ENCODE measurements at places on chromosomes 12 and 14.

DNA sequence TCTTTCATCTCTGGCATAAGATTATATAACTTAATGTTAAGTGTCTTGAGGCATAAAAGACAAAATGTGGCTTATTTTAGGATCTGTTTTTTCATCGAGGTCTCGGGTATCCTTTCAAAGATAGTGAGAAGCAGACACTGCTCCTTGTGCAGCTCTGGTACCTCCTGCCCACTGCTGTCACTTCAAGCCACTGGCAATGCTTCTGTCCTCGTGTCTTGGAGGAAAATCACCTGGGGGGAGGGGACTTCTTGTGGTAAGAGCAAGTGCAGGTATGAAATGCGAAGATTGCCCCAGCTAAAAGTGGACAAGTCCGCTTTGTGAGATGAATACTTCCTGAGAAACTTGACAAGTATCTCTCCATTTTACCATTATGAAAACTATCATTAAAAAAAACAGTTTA is 37.8 kb upstream of the DYNC1H1 start:
- H3K4me3 ChIP-seq = no peak overlapping the region
- peaks cover 3% of the 10 kb centered on the region for H3K36me3 ChIP-seq
- no peak overlapping the region for H3K27ac ChIP-seq
- H3K4me1 ChIP-seq = no peaks in the 10 kb centered on the region
- H3K27me3 ChIP-seq = no peaks in the 10 kb centered on the region
- DNase-seq = no peak

GRCh38 chr14:104573930-104574329 is 5.6 kb upstream of the C14orf180 start:
- H3K27ac ChIP-seq = no peak overlapping the region
- no peak for DNase-seq
- H3K4me1 ChIP-seq = no peaks in the 10 kb centered on the region

- H3K27me3 ChIP-seq = no peaks in the 10 kb centered on the region
- no peaks in the 10 kb centered on the region for H3K36me3 ChIP-seq
- no peak overlapping the region for H3K4me3 ChIP-seq
- no peak overlapping the region for H3K27ac ChIP-seq
- DNase-seq = no peak
These were observed 44.9 kb downstream of the SYNE2 start for GRCh38 chr14:63897721-63898163.

DNA sequence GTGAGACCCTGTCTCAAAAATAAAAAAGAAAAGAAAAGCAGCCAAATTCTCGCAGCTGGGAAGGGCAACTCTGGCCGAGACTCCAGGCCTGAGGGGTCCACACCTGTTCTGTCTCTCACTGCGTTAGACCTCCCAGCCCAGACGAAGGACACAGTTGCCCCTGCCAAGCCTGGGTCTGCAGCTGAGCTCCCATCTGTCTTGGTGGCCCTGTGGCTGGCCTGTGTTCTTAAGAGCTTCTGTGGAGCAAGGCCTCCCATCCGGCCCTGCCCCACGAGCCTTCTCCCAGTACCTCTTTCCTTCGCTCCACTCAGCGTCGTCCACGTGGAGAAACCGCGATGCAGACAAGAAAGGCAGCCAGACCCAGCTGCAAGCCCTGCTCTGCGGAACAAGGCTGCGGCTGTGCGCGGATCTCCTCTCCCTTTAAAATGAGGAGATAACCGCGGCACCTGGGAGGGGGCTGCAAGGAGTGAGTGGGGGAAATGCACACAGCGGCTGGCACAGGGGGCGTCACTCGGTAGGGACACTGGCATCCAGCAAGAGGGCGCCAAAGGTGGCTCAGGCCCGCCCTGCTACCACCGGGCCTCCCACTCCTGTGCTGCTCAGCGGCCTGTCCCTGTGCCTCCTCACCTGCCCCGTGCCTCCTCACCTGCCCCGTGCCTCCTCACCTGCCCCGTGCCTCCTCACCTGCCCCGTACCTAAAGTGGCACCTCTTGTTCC is 42.4 kb downstream of the LRRC74A start:
- peaks cover 21% of the 10 kb centered on the region for H3K4me1 ChIP-seq
- DNase-seq = no peak
- H3K27ac ChIP-seq = no peak overlapping the region
- H3K36me3 ChIP-seq = no peaks in the 10 kb centered on the region

- no peak overlapping the region for H3K4me3 ChIP-seq
- no peak for DNase-seq
- H3K36me3 ChIP-seq = no peaks in the 10 kb centered on the region
- no peaks in the 10 kb centered on the region for H3K27me3 ChIP-seq
These were observed 67.0 kb downstream of the SYT1 start for GRCh38 chr12:78931466-78931990.

GRCh38 chr12:54053751-54054741 is at the start of gene HOXC4:
HOXC4 (plus strand) TSS chr12:54053835; CDS start chr12:54053923, 88 bp downstream.
- DNase-seq = peak; percentile 36
- peaks cover 42% of the 10 kb centered on the region for H3K4me1 ChIP-seq
- no peaks in the 10 kb centered on the region for H3K36me3 ChIP-seq
- peaks cover 22% of the 10 kb centered on the region for H3K27me3 ChIP-seq
- H3K27ac ChIP-seq = peak within 1 kb of the TSS; percentile 83

DNA sequence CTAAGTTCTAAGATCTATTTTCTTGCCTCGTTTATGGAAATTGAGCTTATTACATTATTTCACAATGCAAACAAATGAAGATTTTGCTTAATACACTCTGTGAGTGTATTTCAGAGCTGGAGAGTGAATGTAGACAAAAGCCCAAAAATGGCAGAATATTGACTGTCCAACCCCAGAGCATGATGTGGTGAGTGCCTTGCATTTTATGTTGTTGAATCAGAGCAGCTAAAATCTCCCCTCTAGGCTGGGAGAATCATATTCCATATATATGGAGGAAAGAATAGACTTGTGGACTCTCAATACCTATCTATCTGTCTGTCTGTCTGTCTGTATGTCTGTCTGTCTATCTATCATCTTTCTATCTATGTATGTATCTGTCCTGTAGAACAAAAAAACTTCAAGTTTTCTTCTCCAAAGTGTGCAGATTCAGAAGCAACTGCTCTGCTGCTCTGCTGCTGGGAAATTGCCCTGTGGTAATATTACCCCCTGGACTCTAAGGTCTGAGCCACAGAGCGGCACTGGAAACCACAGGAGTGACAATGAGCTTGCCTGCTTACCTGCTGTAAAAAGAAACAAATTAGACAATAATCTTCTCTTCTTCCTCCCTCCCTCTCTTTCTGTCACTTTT is 209.4 kb upstream of the PRICKLE1 start:
- H3K4me3 ChIP-seq = no peak overlapping the region
- no peak overlapping the region for H3K27ac ChIP-seq
- no peaks in the 10 kb centered on the region for H3K36me3 ChIP-seq
- H3K27me3 ChIP-seq = no peaks in the 10 kb centered on the region
- H3K4me1 ChIP-seq = no peaks in the 10 kb centered on the region

DNA sequence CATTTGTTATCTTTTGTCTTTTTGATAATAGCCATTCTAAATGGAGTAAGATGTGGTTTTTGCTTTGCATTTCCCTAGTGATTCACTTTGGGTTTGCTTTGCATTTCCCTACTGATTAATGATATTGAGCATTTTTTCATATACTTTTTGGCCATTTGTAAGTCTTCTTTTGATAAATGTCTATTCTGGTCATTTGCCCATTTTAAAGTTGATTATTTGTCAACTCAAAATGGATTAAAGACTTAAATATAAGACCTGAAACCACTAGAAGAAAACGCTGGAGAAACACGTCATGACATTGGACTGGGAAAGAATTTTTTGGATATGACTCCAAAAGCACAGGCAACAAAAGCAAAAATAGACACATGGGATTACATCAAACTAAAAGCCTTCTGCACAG is 148.0 kb downstream of the APAF1 start:
- no peaks in the 10 kb centered on the region for H3K36me3 ChIP-seq
- no peaks in the 10 kb centered on the region for H3K27me3 ChIP-seq
- H3K4me1 ChIP-seq = no peaks in the 10 kb centered on the region
- H3K4me3 ChIP-seq = no peak overlapping the region
- no peak overlapping the region for H3K27ac ChIP-seq

DNA sequence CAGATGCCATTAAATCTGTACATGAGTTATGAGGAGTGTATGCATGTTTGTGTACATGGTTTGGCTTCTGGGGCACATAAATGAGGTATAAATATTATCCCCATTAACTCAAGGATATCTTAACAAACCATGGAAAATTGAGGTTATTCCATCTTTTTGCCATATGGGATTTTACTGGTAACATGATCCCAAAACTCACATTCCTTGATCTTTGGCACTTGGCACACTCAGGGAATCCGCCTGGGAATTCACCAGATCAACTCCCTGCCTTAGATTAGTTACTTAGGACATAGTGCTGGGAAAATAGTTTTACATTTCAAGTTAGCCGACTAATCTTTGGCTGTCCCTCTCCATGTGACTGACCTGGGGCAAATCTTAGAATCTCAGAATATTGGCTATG is 16.9 kb downstream of the CDKN1B start:
- no peaks in the 10 kb centered on the region for H3K27me3 ChIP-seq
- H3K4me1 ChIP-seq = peaks cover 6% of the 10 kb centered on the region
- H3K4me3 ChIP-seq = no peak overlapping the region
- H3K27ac ChIP-seq = peak overlapping the region; percentile 63
- H3K36me3 ChIP-seq = no peaks in the 10 kb centered on the region
- no peak for DNase-seq

DNA sequence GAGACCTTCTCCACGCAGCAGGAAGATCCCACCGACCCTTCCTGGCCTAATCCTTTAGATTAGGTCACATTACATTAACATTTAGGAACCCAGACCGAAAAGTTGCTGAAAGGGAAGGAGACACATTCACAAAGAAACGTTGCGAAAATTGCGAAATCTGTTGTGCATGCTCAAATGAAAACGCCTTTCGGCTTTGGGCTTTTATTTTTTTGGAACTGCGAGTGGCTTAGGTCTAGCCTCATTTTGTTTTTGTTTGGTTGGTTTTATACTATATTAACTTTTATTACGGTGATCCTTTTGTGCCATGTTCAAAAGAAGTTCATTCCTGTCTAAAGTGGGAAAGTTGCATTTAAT is 1.5 kb downstream of the MYF6 start:
- no peak overlapping the region for H3K27ac ChIP-seq
- H3K4me3 ChIP-seq = no peak overlapping the region
- H3K4me1 ChIP-seq = no peaks in the 10 kb centered on the region
- peaks cover 2% of the 10 kb centered on the region for H3K27me3 ChIP-seq

DNA sequence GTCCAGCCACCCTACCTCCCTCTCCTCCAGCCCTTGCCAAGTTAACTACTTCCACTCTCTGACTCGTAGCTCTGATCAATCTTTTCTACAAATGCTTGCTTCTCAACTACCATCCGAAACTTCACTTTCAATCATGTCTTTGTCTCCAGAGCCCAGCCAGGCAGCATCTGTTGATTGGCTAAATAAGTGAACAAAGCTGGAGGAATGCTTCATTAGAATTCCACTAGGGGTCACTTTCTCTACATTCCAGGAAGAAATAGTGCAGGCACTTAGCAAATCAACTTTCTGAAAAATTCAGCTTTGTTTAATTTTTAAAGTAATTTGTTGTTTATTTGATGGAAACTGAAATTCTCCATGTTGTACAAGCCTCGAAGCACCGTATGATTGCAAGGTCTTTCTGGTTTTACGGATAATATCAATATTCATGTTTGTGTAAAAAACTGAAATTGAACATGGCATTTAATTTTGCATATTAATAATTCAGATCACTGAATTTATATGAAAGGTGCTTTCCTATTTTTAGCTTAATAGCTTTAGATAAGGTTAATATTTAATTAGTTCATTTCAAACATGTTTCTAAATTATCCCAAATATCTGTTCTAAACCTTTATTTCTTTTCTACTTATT is 32.4 kb upstream of the HELB start:
- no peaks in the 10 kb centered on the region for H3K36me3 ChIP-seq
- peak; percentile 42 for DNase-seq
- H3K4me3 ChIP-seq = no peak overlapping the region
- H3K27ac ChIP-seq = no peak overlapping the region
- H3K4me1 ChIP-seq = peaks cover 6% of the 10 kb centered on the region
- no peaks in the 10 kb centered on the region for H3K27me3 ChIP-seq

- H3K27ac ChIP-seq = no peak overlapping the region
- no peak overlapping the region for H3K4me3 ChIP-seq
- no peaks in the 10 kb centered on the region for H3K36me3 ChIP-seq
These were observed 1183.7 kb upstream of the TMEM132C start for GRCh38 chr12:127083008-127083949.

GRCh38 chr14:85619851-85620250 is 89.9 kb downstream of the FLRT2 start:
- no peaks in the 10 kb centered on the region for H3K27me3 ChIP-seq
- no peaks in the 10 kb centered on the region for H3K36me3 ChIP-seq
- H3K27ac ChIP-seq = no peak overlapping the region
- no peak overlapping the region for H3K4me3 ChIP-seq
- H3K4me1 ChIP-seq = no peaks in the 10 kb centered on the region
- DNase-seq = no peak

DNA sequence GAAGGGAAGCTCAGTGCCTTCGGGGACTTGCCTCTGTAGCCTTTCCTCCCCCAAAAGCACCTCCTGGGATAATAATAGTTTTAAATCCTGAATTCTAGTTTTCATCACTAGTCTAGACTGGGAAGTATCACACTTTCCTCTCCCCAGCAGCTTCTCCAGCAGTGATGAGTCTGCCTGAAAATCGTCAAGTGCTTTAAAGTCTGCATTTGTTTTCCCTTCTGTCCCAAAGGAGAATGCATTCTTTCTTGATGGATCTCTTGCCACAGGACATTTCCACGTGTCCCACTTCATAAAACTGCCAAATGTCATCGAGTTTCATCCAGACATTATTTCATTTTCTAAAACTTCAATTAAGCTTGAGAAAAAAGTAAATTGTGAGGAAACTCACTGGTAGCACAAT is 15.0 kb downstream of the CSRP2 start:
- H3K27ac ChIP-seq = no peak overlapping the region
- no peak for DNase-seq
- H3K4me3 ChIP-seq = no peak overlapping the region
- no peaks in the 10 kb centered on the region for H3K36me3 ChIP-seq

- no peak overlapping the region for H3K4me3 ChIP-seq
- no peak overlapping the region for H3K27ac ChIP-seq
- H3K27me3 ChIP-seq = no peaks in the 10 kb centered on the region
- H3K4me1 ChIP-seq = no peaks in the 10 kb centered on the region
- no peaks in the 10 kb centered on the region for H3K36me3 ChIP-seq
These were observed 25.1 kb downstream of the GTSF1 start for GRCh38 chr12:54448344-54448743.

DNA sequence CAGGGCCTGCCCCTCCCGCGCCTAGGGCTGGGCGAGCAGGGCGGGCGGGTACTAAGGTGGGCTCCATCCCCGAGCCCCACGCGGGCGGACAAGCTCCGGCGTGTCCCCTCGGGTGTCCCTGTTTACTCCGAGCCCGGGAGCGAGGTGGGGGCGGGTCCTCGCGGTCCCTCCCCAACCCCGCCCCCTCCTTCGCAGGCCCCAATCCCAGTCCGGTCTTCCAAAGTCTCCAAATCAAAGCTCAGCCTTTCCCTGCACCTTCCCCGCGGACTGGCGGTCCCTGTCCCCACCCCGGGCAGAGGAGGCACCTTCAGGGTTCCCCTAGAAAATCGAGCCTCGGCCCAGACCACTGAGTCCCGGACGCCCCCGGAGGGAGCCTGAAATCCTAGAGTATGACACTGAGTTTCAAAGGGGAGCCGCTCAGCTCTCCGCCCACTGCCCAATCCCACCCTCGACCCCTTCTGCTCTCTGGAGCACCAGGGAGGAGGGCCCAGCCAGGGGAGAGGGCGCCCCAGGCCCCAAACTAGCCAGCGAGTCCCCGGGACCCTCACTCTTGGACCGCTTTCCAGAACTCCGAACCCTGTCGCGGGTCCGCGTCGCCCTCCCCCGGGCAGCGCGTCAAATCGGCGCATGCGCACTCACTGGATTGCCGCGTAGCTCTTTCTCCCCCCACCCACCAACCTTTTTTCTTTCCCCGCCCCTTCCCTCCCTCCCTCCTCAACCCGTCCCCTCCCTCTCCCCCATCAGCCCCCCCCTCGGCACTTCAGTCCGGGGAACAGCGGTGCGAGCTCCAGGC is at the start of gene LRP1:
LRP1 (plus strand) TSS at position 758 of the 793 bp plus-strand sequence. CDS start 482 bp downstream, outside the sequence.
- peak; percentile 83 for DNase-seq
- peaks cover 21% of the 10 kb centered on the region for H3K4me1 ChIP-seq
- H3K4me3 ChIP-seq = peak within 1 kb of the TSS; percentile 88
- H3K27me3 ChIP-seq = no peaks in the 10 kb centered on the region
